ENCODE measurements at places on chromosomes 7 and 10.
A peak's percentile ranks its signal among the peaks of the same experiment; 100 is the strongest.

DNA sequence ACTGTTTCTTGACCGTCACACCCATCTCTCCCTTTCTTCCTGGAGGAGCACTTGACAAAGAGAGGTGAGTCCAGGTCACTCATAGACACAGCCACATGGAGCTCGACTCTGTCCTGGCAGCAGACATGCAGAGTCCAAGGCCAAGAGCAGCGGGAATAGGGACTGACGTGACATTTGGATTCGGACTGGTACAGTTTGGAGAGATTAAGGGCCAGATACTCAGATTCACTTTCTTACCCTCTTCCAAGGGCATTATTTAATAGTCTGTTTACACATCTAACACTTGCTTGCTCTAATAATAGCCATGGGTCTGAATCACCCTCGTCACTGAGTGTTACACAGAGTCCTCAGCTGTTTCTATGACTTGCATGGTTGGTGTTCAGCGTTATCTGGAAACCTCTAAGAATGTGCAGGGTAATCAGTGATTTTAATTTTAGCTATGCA, 39.2 kb upstream of the OTUD1 start:
- no peak for DNase-seq

DNA sequence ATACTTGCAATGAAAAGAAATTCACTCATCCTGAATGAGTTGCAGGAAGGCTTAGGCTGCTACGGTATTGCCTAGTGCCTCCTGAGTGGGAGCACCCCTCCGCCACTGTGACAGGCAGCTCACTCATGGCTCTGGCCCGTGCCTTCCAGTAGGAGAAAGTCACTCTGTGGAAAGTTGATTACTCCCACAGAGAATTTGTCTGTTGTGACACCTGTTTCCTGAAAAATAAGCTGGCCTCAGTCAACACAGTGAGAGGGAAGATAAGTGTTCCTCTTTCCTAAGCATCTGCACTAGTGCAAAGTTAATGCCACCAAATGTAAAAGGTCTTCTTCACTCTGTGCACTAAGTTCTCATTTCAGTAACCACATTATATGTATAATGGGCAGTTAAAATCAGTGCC, 158.8 kb upstream of the INHBA start:
- DNase-seq = no peak

GRCh38 chr7:100544967-100545359, 6.0 kb downstream of the AGFG2 start:
- DNase-seq = no peak

DNA sequence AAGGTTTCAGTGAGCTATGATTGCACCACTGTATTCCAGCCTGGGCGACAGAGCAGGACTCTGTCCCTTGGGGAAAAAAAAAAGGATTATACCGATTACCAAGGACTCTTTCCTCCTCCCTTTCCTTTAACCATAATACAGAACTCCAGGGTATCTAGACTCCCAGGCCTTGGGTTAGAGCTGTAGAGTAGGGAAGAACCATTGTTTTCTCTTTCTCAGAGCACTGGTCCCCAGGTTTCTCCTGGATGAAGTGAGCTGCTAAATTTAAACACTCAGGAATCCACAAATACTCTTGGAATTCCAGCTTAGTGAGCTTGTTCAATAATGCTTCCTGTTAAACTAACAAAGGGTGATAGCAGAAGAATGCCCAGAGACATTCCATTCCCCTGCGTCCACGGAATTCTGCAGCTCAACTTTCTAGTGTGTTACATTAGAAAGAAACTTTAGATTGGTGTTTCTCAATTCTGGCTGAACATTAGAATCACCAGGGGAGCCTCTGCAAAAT, 14.6 kb upstream of the RPEL1 start:
- peak; percentile 70 for DNase-seq
